Activated CD8-positive, alpha-beta memory T cell treated with anti-CD3 and anti-CD28 coated beads for 1 hour (primary cell): ENCODE measurements at places on chromosomes 1 and 21.

- no peak for DNase-seq
Observed at GRCh38 chr1:173506437-173506836, 29.3 kb downstream of the PRDX6 start.

- no peak for DNase-seq
Observed at GRCh38 chr1:166165661-166166328, 1.0 kb downstream of the FAM78B start.

DNA sequence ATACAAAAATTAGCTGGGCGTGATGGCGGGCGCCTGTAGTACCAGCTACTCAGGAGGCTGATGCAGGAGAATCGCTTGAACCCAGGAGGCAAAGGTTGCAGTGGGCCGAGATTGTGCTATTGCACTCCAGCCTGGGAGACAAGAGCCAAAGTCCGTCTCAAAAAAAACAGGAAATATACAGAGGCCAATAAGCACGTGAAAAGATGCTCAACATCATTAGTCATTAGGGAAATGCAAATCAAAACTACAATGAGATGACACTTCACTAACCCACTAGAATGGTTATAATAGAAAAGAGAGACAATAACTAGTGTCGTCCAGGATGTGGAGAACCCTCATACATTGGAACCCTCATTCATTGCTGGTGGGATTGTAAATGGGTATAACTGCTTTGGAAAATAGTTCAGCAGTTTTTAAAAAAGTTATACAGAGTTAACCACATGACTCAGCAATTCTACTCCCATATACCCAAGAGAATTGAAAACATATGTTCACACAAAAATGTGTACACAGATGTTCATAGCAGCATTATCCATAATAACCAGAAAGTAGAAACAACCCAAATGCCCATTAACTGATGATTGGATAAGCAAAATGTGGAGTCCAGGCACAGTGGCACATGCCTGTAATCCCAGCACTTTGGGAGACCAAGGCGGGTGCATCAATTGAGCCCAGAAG, 6.4 kb upstream of the E2F2 start:
- DNase-seq = no peak

DNA sequence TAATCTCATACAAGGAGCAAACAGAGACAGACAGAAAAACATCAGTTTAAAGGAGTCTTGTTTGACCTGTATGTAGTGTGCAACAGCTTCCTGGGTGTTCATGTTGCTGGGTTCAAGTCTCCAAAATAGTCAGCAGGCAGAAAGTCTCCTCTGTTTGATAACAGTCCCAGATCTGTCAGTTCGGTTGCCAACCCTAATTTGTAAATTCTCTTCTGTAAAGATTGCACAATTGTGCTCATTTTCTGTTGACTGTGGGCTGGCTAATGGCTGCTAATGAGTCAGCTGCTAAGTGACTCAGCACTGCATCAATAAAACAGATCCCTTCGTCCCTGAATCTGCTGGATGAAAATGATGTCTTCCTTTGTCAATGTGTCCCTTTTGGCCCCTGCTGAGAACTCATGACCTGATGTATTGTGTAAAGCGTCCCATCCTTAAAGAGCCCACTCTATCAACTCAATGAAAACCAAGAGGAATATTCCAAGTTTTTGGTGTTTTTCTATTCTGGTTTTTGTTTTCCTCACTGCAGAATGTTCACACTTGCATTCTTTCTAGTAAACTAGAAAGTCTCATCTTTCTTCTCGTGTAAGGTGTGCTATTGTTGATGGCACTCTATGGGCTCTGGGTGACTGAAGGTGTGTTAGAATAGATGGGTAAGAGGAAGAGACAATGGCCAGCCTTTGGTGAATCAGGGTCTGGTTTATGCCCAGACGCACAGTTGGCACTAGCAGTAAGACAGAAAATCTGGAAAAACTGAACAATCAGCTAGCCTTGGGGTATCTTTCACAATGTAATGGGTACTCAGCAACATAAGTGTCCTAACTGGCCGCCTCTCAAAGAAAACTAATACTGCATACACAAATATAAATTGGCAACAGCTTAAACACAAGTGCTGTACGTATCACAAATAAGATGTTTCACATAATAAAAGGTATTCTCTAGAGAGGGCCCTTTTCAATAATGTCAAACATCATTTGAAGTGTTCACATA, 75.1 kb upstream of the SIPA1L2 start:
- DNase-seq = no peak

- no peak for DNase-seq
Observed at GRCh38 chr1:233478611-233479010, 135.3 kb upstream of the KCNK1 start.

GRCh38 chr1:238451781-238452310, 561.1 kb upstream of the ZP4 start:
- no peak for DNase-seq

GRCh38 chr1:42192106-42192505, 27.6 kb upstream of the GUCA2A start:
- DNase-seq = no peak

GRCh38 chr1:118217141-118217838, 32.3 kb upstream of the SPAG17 start:
- DNase-seq = no peak

GRCh38 chr1:221698579-221699349, 43.1 kb downstream of the DUSP10 start:
- no peak for DNase-seq

DNA sequence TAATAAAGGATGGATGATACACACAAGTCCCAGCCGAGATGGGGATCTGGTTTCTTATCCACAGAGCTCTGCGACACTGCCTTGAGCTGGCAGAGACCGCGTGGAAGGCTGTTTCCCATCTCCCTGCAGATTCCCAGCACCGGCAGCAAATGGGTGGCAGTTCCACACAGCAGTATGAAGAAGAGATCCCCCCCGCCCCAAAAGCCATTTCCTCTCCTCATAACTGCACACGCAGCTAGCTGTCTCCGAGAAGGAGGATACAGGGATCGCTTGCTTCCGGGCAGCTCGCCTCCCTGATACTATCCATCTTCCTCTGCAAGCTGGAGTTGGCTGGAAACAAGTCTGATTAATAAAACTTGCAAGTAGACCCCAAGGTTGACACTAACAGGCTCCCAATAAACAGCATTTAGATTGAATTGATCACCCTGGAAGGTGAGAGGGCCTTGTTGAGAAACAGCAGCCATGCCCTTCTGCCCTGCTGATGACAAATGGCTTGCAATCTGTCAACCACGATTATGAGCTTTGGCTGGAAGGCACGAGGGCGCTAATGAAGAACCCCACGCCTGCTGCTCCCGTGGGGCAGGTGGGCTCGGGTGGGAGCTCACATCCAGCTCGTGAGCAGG, 642.3 kb downstream of the AJAP1 start:
- DNase-seq = no peak

GRCh38 chr1:221800831-221801230, 58.9 kb upstream of the DUSP10 start:
- DNase-seq = no peak

- no peak for DNase-seq
Observed at GRCh38 chr1:227415115-227415790, 97.0 kb upstream of the CDC42BPA start.

DNA sequence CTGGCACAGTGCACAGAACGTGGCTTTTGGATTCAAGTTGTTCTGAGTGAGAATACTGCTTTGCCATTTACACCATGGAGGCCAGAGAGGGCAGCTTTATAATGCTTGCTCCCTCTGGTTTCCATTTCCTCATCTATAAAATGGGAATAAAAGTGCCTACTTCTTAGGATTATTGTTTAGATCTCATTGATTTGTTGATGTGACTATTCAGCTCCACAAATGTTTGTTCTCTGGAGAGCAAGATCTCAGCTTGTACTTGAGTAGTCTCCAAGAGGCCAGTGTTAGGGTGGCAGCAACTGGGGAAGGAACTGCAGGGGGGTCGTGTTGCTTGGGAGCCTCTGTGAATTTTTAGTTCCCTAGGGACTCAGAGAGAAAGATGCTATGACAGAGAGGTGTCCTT, 55.2 kb downstream of the YARS1 start:
- DNase-seq = no peak

GRCh38 chr21:40143822-40144525, 276.7 kb downstream of the PCP4 start:
- DNase-seq = no peak

DNA sequence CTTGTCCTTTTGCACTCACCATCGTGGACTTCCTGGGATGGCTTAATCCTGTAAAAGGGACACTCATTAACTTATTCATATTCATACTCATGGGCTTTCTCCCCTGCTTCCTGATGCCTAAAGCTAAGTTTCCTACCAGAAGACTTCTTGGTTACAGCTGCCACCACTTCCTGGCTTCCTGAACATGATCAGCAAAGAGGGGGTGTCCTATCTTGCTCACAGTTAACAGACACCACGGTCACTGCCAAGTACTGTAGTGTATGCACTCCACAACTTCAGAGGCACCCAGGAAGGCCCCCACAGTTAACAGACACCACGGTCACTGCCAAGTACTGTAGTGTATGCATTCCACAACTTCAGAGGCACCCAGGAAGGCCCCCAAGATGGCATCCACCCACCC, 177.8 kb downstream of the SIPA1L2 start:
- DNase-seq = no peak

GRCh38 chr1:210446479-210446878, 117.8 kb downstream of the HHAT start:
- peak; percentile 54 for DNase-seq

DNA sequence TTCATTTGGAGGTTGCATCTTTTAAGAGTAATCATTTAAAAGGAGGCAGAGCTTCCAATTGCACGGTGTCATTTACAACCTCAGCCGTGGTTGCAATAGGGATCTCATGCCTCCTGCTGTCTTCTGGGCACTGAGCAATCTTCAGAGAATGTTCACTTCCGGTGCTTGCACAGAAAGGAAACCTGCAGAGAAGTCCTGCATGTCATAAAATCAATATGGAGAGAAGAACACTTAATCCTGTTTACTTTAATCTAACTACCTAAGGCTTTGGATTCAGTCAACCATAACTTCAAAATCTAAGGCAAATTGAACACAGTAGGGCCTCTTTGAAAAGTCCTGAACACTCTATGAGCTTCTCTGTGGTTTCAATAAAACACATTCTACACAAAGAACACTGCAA, 11.3 kb upstream of the MAP10 start:
- DNase-seq = no peak

GRCh38 chr1:63328781-63329180, 6.4 kb downstream of the FOXD3 start:
- DNase-seq = no peak

DNA sequence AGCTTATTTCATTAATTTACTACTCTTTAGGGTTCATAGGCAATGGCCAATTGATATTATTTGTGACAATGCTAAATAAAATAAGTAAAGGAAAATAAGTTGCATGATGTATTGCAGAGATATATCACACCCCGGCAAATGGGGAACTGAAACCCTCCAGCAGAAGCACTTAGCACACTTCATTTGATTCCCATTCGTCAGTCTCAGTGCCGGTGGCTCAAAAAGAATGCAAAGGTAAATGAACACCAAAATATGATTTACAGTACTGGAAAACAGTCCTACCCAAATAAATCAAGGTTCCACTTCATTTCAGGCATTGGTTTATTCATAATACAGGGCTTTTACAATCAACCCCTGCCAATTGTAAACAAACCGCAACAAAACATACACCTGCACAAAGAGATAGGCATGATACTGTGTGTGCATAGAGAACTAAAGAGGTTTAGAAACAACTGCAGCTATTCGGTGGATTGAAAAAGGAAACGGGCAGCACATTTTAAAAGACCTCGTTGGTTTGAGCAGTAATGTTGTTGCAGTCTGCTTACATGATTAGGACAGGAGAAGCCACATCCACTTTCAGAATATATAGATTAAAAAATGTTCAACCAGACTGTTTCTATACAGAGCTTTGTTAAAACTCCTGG, 1019.2 kb downstream of the TTLL7 start:
- DNase-seq = no peak

- no peak for DNase-seq
Observed at GRCh38 chr21:25970254-25970930, 200.2 kb downstream of the APP start.

DNA sequence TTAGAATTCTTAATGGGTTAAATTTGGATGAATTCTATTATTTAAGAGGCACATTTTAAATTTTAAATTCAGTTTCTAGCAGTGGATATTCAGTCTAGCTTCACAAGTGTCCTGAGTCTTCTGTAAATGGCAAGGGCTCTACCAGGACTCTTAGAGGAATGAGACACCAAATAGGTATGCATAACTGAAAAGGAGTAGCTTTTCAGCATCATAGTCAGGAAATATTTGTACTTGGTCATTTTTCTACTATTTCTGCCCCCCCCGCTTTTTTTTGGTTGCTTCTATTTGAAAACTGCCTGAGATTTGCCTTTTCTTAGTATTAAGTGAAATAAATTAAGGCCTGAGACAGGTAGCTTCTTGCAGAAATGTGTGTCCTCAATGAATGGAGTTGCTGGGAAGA, 80.2 kb downstream of the MAST2 start:
- no peak for DNase-seq

GRCh38 chr21:42404539-42404938, 837 bp downstream of the UBASH3A start:
- no peak for DNase-seq
